ENCODE measurements at places on chromosomes 5 and 9.

GRCh38 chr9:115540091-115540490 lies 422.1 kb upstream of the TNC start:
- no peak for DNase-seq

- DNase-seq: no peak
Measured at GRCh38 chr5:133006653-133007052, 19.7 kb downstream of the ZCCHC10 start.

DNA sequence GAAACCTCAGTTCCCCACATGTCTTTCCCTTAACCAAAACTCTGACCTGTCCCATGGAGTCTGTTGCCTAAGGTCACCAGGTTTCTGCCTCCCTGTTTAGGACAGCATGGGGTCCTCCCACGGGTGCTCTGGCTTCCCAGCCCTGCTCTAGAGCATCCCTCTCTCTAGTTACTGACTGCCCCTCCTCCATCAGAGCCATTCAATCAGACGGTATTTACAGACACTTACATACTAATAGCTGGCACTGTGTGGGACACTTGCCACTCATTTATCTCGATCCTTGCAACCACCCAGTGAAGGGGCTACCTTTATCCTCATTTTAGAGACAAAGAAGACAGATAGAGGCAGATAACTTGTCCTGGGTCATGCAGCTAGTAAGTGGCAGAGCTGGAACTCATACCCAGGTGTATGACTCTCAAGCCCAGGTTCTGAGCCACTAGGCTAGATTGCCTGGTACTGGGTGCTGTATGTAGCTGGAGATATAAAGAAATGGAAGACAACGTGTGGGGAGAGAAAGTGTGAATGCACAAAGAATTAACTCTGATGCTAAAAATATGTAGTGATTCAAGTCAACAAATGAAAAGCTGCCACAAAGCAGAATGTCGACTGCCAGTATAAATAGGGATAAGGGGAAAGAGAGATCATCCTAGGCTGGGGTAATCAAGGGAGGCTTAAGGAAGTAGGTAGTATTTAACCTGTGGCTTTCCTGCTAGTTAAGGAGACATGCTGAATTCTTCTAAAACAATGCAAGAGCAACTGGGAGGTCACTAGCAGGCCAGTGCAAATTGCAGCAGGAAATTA lies 52.5 kb upstream of the PDE8B start:
- DNase-seq: no peak

DNA sequence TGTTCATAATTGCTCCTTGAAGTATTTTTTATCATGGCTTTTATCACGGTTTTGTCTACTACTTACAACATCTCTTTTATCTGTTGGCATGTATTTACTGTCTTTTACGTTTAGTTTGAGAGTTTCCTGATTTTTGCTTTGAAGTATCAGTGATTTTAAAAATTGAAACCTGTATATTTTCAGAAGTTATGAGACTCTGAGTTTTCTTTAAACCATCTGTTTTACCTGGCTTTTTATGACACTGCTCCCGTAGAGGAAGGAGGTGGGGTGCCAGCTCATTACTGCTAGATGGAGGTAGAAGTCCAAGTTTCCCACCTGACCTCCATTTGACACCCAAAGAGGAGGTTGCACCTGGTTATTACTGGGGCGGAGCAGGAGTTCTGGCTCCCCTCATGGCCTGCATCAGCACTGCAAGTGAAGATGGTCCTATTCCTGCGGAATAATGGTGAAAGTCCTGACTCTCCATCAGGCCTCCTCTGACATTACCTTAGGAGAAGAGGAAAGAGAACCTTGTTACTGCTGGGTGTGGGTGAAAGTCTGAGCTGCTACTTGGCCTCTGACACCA lies 10.0 kb upstream of the ZNF131 start:
- DNase-seq: peak; percentile 40

DNA sequence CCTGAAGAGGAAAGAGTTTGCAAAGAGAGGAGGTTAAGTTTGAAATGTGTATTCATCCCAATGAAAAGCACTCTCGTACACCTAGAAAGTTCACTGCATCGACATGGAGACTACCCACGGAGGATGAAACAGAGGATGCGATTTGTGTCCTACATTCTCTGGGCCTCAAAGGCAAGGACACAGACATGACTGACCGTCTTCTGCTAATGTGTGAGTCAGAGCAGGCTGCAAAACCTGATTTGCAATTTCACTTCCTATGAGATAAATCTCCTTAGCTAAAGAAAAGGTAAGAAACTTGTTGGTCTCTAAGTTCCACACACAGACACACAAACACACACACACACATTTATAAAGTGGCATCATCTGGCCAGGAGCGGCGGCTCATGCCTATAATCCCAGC lies 98.6 kb downstream of the GNAQ start:
- DNase-seq: no peak

DNA sequence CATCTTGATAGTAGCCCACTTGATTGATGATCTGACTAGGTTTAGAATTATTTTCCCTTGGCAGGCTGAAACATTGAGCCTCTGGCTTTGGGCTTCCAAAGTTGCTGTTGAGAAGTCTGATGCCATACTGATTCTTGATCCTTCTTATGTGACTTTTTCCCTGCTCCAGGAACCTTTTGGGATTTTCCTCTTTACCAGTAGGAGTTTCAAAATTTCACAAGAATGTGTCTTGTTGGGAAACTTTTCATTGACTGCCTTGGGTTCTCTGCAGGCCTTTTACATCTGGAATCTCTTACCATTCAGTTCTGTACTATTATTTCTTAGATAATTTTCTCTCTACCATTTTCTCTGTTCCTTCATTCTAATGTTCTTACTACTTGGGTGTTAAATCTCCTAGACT lies 20.0 kb downstream of the STC2 start:
- no peak for DNase-seq

- no peak for DNase-seq
Measured at GRCh38 chr9:99134893-99135341, 30.0 kb downstream of the TGFBR1 start.

- DNase-seq: peak; percentile 92
Measured at GRCh38 chr9:114898741-114899140, 31.6 kb downstream of the TNFSF8 start.

DNA sequence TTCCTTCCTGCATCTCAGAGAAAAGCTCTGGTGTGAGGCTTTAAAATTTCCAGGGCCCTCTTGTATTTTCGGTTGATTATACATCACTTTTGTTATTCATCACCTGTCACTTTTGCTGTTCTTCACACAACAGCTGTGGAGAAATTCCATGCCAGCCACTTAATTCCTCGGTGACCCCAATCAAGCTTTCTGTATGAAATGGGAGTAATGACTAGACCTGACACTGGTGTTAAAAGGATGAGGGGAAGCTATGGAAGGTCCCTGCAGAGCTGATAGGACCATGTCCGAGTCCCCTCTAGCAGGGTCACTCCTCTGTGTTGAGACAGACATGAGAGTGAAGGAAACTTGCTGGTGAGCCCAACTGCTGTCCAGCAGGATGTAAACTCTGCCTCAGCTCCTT lies 59.7 kb downstream of the GPR21 start:
- no peak for DNase-seq

GRCh38 chr5:10583663-10584572 lies 20.0 kb downstream of the ANKRD33B start:
- no peak for DNase-seq

DNA sequence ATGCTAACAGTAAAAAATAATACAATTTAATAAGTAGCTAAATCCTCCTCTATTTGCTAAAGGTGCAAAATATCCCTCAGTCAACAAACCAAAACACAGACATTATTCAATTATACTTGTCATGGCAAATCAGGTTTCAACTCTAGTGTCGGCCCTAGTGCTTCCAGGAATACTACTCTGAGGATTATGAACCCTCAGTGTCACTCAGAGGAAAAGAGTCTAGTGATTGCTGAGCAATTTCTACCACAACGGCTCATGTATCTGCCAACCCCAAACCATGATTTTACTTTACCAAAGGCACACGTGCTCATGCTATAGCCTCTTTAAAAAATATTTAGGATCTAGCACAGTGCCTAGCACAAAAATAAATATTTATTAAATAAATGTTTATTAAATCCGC lies 21.0 kb downstream of the RICTOR start:
- DNase-seq: no peak

GRCh38 chr5:64759960-64760660 lies 8.4 kb downstream of the SREK1IP1 start:
- DNase-seq: no peak

DNA sequence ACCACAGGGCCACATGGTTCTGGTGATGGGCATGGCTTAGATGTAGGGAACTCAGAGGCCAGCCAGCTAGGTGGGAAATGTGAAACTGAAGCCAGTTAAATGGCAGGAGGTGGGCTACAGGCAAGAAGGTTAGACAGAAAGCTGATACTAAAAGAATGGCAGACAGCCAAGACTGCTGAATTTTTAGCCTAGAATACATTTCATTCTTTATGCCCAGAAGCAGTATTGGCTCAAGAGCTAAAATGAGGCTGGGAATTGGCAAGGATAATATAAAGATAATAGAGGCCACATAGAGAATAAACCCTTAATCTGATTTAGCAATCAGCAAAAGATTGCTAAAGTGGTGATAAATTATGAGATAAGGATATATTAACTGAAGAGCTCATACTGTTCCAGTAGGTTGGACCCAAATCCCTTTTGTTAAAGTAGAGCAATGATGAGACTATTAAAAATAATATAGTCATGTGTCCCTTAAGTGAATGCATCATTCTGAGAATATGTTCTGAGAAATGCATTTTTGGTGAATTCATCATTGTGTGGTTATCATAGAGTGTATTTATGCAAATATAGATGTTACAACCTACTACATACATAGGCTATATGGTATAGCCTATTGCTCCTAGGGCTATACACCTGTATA lies 234.3 kb downstream of the CHSY3 start:
- DNase-seq: no peak

GRCh38 chr5:173429489-173430150 lies 101.4 kb upstream of the STC2 start:
- DNase-seq: no peak

GRCh38 chr9:129008986-129009583 lies 19.0 kb downstream of the SH3GLB2 start:
- no peak for DNase-seq

DNA sequence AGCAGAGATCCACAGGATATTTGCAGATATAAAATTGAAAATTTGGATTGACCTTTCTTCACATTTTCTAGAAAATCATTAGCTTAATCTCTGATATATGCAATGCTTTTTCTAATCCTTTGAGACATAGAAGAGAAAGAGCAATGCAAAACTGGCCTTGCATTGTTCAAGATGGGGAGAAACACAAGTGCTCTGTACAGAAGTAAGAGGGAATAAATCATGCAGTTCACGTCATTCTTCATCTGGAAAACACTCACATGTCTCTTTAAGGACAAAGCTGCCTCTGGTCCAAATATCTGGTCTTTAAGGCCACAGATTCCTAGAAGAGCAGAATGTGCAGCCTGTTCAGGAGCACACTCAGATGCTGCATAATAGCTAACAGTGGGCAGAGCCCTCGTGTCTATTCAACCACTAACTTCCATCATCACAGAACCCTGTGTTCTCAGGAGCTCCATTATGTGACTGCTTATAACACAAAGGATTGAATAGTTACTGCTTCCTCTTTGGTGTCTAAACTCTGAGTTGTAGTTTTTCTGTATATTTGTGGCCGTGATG lies 277.5 kb downstream of the PLK2 start:
- no peak for DNase-seq

DNA sequence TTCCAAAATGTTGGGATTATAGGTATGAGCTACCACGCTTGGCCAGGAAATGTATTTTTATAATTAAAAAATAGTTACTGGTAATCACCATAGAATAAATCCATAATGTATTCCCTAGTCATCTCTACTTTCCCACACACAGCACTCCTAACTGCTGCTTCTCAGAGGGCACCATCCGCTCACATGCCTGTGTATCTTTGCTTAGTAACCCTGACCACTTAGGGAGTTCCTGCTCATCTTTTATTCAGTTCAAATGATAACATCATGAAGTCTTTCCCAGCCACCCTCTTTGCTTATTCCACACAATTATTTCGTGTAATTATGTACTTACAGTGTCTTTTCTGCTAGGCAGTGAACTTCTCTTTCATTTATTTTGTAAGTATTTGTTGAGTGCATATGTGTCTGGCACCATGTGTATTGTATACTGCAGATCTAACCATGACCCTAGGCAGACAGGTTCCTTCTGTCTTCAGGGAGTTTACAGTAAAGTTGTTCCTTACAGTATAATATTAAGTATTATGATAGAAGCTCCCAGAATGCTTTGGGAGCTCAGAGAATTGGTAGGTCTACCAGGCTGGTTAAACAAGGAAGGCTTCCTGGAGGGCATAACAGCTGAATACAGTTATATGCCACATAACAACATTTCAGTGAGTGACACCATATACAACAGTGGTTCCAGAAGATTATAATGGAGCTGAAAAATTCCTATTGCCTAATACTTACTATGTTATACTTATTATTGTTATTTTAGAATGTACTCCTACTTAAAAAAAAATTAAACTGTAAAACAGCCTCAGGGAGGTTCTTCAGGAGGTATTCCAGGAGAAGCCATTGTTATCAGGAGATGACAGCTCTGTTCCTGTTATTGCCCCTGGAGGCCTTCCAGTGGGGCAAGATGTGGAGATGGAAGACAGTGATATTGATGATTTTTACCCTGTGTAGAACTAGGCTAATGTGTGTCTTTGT lies 39.2 kb downstream of the DCAF10 start:
- no peak for DNase-seq

GRCh38 chr9:109886617-109887016 lies 106.6 kb downstream of the PALM2AKAP2 start:
- DNase-seq: no peak

DNA sequence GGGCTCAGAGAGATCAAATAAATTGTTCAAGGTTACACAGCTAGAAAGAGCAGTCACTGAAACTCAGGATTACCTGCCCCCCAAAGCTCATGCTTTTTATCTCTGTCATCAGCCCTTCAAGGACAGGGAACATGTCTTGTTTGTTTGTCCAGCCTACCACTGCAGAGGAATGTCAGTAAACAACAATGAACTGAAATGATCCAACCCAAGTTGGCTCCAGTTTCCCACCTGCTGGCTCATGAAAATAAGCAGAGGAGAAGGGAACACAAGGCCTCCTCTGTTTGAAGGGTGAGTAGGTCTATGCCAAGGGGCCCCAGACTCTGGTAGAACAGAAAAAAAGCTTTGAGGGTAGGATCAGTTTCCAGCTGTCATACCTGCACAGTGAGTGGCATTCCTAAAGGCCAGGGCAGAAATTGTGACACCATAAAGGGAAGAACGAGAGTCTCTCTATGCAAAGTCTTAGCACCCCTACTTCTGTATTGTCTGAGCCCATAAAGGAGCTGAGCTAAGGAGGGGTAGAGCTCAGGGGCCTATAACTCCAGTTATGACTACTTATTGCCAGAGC lies 115.2 kb downstream of the TRIM36 start:
- no peak for DNase-seq

- DNase-seq: no peak
Measured at GRCh38 chr9:134624137-134624591, 17.4 kb upstream of the COL5A1 start.
